Eye (tissue), 1 donor: ENCODE measurements at places on chromosomes 6 and 20.

DNA sequence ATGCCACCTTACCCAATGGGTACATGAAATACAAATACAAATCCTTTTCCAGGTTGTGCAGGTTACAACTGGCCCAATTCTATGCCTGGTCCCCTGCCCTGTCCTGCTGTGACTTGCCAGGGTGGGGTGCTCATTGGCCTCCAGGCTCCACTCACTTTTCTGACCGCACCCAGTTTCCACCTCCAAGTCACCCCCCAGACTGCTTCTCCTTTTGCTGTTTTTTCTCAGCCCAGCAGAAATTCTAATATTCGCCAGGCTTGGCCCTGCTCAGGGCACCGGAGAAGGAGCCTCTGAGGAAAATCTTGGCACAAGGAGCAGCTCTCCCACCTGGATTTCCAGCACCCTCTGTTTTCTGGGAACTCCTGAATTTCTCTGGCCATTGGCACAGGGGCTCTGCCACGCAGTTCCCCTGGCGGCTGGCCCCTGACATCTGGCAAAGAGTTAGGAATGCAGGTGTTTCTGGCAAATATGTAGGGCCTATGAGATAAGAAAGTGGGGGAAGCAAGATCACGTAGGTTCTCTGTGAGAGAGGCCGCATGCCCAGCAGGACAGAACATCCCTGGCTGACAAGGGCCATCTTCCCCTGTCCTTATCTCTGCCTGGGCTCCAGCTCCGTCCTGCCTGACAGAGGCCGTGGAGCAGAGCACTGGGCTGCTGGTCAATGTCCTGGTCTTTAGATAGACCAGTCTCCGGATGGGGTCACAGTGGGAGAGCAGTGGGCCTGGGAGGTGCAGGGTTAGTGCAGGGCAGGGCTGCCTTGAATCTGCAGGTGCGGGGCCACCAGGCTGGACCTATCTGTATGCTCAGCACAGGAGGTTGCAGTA, 2.9 kb upstream of the RAET1E start:
- DNase-seq = no peak

DNA sequence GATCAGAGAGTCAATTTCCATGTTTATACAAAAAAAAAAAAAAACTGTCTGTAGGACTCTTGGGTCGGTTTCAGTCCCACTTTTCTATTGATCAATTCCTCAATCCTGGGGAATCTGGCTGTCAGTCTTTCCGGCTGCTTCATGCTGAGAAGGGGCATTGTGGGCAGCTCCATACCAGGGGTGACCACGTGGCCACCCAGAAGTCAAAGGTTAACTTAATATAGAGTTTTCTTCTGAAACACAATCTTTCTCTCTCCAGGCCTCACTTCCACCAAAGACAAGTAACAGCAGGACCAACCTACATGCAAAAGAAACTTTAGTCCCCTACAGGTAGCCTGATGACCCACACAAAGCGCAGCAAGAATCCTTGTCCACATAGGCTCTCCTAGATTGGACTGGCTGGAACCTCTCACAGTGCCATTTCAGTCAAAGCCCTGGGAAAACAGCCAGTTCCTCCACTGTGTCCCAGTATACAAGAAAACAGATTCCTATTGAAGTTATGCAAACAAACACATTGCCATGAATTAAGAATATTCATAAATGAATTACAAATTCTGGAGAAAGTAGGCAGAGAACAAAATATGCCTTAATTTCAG, 18.5 kb upstream of the SERPINB9 start:
- DNase-seq = no peak

DNA sequence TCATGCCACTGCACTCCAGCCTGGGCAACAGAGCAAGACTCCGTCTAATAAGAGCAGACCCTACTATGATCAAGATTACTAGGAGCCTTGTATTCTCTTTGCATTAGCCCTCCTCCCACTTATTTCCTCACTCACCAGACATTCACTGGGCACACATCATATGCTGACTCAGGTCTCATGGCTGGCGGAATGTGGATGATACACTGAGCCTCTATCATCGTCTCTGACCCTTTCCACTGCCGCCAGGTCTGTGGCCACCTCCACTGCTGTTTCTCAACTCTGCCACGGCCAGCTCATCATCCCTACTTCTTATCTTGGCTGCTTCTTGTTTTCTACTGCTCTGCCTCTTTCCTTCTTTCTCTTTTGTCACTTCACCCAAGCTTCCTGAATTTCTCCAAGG, 161.0 kb downstream of the BACH2 start:
- DNase-seq = no peak

- DNase-seq = no peak
Observed at GRCh38 chr6:121158438-121158837, 175.8 kb downstream of the TBC1D32 start.

DNA sequence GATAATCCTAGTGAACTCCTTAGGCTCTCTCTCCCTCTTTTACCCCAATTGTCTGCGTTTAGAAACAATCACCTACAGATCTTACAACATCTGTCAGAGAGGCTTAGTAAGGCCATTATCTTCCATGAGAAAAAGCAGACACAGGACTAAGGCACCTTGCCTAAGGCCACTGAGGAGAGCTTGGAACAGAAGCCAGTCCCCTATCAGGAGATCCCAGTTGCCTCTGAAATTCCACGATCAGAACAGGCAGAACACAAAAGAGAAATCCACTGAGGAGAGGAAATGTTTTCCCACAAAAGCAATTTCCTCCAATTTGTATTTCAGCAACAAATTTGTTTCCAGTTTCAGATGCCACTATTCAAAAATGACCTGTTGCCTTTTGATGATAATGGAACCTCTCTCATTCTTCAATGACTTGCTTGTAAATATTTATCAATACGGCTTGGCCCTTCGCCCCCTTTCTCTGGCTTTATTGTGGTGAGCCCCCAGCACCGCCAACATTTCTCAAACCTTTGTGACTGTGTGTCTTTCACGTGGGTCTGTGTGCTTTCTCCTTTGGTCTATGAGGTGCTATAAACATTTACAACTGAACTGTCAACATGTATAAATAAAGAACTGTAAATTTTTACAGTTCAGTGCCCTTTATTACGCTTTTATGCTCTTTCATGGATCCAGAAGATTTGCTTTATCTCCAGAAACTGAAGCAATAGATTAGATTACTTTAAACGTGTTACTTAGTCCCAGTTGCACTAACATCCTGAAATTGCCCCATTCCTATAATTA, 187.8 kb upstream of the PHACTR1 start:
- DNase-seq = peak; percentile 31

GRCh38 chr6:159378411-159379328, 209.5 kb downstream of the FNDC1 start:
- no peak for DNase-seq

- DNase-seq = no peak
Observed at GRCh38 chr20:63233924-63234323, 1.8 kb upstream of the BIRC7 start.

DNA sequence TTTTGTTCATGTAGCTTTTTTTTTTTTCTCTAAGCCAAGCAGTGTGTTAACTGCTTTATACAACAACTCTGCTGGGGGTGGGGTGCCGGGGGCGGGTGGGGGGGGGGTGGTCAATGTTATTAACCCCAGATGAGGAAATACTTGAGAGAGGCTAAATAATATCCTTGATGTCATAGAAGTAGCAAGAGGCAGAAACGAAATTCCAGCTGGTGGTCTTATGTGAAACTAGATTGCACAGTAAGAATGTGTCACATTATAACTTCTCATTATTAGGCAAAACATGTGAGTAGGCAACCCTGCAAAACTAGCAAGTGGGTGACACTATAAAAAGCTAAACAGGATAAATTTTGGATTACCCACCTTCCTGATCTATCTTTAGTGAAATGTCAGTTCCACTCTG, 12.8 kb downstream of the MYLK4 start:
- no peak for DNase-seq

DNA sequence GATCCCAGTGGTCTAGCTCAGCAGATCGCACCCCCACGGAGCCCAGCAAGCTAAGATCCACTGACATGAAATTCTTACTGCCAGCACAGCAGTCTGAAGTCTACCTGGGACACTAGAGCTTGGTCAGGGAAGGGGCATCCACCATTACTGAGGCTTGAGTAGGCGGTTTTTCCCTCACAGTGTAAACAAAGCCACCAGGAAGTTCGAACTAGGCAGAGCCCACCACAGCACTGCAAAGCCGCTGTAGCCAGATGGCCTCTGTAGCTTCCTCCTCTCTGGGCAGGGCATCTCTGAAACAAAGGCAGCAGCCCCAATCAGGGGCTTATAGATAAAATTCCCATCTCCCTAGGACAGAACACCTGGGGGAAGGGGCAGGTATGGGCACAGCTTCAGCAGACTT, 18.8 kb downstream of the FRK start:
- DNase-seq = no peak

- DNase-seq = no peak
Observed at GRCh38 chr6:38168699-38169098, 349.2 kb downstream of the ZFAND3 start.

- no peak for DNase-seq
Observed at GRCh38 chr6:31049518-31049917, 39.2 kb downstream of the MUC22 start.

- DNase-seq = no peak
Observed at GRCh38 chr6:3244003-3244831, 14.5 kb upstream of the PSMG4 start.

DNA sequence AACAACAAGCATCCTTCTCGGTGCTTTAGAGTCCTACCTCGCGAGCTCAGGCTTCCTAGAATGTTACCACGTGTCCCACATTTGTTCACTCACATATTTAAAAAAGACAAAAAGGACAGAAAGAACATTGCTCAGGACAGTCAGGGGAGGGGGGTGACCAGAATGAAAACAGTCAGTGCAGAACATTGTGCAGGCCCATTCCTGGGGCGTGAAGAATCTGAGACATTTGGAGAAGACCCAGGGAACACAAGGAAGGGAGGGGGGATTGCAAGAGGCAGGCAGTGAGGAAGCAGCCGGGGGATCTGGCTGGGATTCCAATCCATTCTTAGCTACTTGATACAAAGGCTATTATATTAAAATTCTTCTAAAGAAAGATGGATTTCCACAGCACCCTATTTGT, 270.4 kb upstream of the CITED2 start:
- no peak for DNase-seq

DNA sequence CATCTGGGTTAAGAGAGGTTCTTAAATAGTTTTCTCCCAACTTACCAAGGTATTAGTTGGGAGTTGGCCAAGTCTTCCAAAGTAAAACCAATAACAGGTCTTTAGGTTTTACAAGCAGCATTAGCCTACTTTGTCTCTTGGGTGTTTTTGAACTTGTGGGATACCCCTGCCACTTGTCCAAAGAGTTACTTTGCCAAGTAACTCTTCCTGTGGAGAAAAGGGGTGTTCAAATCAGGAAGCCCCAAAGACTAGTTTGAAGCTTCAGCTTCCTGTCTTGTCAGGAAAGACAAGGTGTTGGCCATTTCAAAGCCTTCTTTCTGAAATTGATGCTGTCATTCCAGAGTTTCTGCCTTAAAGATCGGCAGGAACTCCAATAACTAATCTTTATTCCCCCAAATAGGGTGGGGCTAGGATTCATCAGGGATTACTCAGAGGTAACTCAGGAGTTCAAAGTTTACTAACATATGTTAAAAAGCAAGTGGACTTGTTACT, 822 bp downstream of the RAB22A start:
- no peak for DNase-seq

DNA sequence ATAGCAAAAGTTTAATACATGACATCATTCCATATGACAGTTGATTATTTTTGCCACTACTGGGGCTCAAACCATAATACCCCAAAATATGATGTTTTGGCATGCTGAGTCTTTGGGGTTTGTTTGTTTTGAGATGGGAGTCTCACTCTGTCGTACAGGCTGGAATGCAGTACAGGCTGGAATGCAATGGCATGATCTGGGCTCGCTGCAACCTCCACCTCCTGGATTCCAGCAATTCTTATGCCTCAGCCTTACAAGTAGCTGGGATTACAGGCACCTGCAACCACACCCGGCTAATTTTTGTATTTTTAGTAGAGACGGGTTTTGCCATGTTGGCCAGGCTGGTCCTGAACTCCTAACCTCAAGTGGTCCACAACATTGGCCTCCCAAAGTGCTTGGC, 1.3 kb upstream of the MRS2 start:
- DNase-seq = no peak

GRCh38 chr6:100217225-100218012, 223.4 kb upstream of the MCHR2 start:
- no peak for DNase-seq

DNA sequence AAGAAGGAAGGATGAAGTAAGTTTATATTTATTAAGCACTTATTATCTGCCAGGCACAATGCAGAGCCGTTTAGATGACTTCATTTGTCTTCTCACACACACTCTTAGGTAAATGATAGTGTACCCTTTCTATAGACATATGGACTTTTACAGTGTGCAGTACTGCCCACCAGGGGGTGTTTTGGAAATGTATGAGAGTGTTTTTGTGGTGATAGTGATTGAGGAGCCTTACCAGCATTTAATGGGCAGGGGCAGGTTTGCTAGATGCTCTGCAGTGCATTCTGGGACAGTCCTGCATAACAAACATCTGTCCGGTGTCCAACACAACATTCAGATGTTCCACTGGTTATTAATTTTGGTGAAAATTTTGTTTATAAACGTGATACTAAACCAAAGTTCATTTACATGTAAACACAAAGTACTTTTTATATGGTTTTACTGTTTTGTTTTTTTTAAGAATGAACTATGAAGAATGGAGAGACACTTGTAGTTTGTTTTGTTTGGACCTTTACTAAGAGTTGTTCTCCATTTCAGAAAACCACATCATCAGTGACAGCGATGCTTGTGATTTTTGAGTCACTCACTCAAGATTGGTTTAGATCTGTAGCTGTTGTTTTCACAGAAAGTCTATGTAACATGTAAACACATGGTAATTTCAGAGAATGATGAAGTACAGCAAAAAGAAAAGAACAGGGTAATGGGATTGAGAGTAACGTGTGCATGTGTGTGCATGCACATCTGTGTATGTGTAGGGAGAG, 19.9 kb downstream of the KCNS1 start:
- no peak for DNase-seq

DNA sequence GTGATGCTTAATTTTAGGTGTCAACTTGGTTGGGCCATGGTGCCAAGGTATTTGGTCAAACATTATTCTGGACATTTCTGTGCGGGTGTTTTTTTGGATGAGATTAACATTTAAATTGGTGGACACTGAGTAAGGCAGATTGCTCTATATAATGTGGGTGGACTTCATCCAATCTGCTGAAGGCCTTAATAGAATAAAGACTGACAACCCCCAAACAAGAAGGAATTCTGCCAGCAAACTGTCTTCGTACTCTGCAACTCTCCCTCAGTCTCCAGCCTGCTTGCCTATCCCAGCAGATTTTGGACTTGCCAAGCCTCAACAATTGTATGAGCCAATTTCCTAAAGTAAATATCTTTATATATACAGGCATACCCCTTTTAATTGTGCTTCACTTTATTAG, 850.1 kb downstream of the TBC1D32 start:
- DNase-seq = no peak

GRCh38 chr6:105051941-105052471, 95.1 kb downstream of the LIN28B start:
- no peak for DNase-seq

GRCh38 chr6:2078888-2079287, 166.5 kb downstream of the GMDS start:
- DNase-seq = no peak

- DNase-seq = no peak
Observed at GRCh38 chr6:6332811-6333244, 12.4 kb upstream of the F13A1 start.
